ENCODE measurements at places on chromosomes 3 and 15.

GRCh38 chr15:56786966-56787365, 53.7 kb upstream of the ZNF280D start:
- no peak for DNase-seq

DNA sequence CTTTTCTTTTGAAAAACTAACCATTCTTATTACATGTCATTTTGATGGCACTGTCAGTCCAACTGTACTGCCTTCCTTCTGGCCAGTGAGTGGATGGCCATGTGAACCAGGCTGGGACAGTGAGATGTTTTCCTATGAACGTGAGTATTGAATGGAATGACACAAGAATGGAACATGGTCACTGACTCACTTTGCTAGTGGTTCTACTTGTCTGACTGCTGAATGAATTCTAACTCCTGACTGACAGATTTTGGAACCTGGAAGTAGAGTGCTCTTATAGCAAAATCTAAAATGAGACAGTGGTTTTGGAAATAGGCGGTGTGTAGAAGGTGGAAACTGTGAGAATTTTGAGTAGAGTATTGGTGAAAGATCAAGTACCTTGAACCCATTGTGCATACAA, 606.9 kb upstream of the KCNMB2 start:
- peak; percentile 19 for DNase-seq

- peak; percentile 63 for DNase-seq
Measured at GRCh38 chr15:87739081-87739480, 517.5 kb downstream of the NTRK3 start.

DNA sequence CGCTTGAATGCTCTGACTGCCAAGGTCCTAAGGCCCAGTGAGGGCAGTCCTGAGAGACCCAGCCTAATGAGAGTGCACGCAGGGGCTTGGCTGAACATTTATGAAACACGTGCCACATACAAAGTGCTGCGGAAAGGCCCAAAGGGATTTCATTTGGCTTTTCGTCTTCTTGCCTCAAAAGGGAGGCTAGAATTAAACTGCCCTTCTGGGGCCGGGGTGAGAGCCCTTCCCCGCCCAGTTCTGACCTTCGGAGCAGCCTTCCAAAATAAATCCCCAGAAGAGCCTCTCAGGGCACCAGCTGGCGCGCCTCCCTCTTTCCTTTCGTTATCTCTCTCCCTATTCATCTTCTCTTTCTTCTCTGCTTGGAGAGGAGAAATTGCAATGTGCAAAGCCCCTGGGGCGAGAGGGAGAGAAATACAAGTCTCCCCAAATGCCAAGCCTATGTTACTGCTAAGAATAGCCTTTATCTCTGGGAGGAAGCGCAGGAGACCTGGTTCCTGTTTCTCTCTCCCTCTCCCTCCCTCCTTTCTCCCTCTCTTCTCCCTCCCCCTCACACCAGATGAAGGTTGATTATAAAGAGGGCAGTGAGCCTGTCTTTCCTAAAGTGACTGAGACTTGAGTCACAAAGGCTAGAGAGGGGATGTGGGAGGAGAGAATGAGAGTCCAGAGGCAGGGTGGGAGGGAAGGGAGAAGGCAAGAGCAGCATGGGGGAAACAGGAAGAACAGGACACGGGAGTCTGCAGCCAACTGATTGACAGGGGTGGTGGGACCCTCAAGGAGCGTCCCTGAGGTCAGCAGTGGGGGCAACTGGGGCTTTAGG, 36.7 kb upstream of the NDUFB4 start:
- peak; percentile 85 for DNase-seq

DNA sequence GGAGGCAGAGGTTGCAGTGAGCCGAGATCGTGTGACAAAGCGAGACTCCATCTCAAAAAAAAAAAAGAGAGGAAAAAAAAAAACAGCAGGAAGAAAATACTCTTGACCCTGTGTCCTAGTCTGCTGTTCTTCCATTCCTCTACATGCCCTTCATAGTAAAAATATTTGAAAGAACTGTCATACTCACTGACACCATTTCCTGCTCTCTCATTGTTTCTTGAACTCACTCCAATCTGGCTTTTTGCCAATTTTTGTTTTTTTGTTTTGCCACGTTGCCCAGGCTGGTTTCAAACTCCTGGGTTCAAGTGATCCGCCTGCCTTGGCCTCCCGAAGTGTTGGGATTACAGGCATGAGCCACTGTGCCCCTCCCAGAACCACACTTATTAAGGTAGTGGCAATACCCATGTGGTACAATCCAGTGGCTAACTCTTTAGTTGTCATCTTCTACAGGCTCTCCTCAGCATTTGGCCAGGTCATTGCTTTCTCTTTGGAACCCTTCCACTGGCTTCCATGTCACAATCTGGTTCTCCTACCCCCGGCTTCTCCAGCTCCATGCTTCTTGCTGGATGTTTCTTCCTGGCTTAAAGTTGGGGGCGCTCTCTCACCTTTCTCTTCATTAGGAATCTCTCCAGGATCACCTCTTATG, 238.2 kb upstream of the C2CD4B start:
- DNase-seq: peak; percentile 81

- no peak for DNase-seq
Measured at GRCh38 chr3:138093721-138094120, 21.7 kb downstream of the DZIP1L start.

DNA sequence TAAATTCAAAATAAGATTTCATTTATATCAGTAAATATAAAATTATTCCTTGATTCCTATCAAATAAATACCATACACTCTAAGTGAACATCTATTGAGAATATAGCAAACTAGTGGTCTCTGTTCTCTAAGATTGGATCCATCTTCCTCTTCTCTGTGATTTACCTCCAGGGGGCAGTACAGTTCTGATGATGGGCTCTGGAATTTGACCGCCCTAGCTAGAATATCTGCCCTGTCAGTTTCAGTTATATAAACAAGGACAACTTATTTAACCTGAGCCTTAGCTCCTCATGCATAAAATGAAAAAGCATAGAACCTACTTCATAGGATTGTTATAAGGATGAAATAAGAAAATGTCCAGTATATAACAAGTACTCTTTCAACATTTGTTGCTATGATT, 171.1 kb upstream of the CCDC54 start:
- DNase-seq: peak; percentile 51

DNA sequence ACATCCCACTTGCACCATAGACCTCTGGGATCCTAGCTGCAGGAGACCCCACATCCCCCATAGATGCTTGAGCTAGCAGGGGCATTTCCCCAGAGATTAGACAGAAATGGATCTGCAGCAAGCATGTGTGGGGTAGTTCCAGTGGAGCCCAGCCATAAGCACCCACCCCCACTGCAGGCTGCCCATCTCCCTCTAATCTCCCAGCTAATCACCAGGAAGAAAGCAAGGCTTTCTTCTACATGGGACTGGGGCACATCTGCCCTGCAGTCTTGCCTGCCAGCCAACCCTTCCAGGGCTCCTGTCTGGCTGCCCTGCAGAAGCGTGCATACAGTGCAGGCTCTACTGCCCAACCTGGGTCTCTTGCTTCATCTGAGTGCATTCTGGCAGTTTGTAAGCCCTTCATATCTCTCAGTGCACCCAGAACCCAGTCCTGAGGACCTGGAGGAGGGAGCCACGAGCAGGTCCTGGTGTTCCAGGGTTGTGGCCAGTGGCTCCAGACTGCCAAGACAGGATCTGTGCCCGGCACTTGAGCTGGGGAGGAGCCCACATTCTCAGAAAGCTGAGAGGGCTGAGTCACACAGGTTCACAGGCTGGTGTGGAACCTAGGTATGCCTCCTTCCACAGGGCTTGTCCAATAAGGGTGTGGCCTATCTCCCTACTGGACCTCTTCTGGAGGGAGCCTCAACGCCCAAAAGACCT, 49.9 kb upstream of the IGSF11 start:
- no peak for DNase-seq

DNA sequence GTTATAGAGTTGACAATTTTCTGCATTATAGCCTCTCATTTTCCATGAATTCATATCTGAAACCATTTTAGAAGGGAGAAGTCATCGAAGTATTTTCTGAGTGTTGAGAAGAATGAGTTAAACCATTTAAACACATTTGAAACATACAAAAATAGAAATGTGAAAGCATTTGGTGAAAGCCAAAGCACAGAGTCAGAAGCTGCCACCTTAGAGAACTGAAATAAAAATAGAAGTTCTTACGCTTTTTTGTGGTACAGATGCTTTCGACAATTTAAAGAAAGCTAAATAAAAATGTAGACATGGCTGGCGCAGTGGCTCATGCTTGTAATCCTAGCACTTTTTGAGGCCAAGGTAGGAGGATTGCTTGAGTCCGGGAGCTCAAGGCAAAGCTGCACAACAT, 9.0 kb downstream of the FANCD2OS start:
- no peak for DNase-seq

GRCh38 chr3:121531269-121531668, 14.5 kb downstream of the POLQ start:
- no peak for DNase-seq

- no peak for DNase-seq
Measured at GRCh38 chr15:77568014-77568972, 64.4 kb downstream of the LINGO1 start.

GRCh38 chr15:57248074-57248473, 128.2 kb upstream of the CGNL1 start:
- no peak for DNase-seq

- DNase-seq: peak; percentile 32
Measured at GRCh38 chr15:43748376-43748775, 2.1 kb downstream of the PDIA3 start.

DNA sequence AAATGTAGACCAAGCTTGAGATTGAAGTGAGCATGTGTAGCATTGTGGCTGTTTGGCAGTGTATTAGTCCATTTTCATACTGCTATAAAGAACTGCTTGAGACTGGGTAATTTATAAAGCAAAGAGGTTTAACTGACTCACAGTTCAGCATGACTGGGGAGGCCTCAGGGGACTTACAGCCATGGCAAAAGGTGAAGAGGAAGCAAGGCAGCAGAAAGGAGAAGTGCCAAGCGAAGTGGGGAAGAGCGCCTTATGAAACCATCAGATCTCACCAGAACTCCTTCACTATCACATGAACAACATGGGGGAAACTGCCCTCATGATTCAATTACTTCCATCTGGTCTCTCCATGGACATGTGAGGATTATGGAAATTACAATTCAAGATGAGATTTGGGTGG, 8.6 kb upstream of the CERS3 start:
- DNase-seq: no peak

GRCh38 chr15:100234158-100235029, 107.4 kb downstream of the ADAMTS17 start:
- DNase-seq: peak; percentile 3

GRCh38 chr3:129940086-129940485, 34.4 kb upstream of the TRH start:
- DNase-seq: no peak

DNA sequence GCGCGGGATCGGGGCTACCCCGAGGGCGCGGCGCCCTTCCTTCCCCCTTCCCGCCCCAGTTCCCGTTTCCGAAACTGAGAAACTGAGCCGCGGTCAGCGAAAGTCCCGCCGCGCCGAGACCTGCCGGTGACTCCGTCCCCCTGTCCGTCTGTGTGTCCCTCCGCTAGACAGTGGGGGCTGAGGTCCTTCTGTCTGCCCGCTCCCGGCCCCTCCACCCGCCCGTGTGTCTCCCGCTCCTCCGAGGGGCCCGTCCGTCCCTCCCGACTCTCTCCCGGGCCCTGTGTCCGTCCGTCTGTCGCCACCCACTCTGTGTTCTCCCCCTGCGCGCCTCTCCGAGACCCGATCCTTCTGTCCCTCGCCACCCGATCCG, 426 bp downstream of the PRKCD start:
- no peak for DNase-seq

- DNase-seq: no peak
Measured at GRCh38 chr3:108125550-108126071, 34.8 kb upstream of the CD47 start.

GRCh38 chr15:39565851-39566250, 15.0 kb upstream of the THBS1 start:
- peak; percentile 28 for DNase-seq

DNA sequence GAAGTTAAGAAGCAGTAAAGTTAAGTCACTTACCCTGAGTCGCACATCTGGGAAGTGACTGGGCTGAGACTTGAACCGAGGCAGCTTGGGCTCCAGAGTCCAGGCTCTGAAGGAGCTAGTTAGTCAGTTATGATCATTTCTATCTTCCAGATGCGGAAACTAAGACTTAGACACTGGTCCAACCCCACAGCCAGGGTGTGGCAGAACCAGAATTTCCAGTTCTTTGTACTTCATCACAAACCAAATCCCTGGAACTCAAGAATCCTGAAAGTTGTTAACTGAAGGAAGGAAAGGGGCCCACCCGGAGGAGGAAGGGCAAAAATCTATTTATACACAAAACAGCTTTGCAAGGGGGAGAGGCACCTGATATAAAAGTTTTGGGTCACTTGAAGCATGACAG, 389.9 kb downstream of the SHQ1 start:
- DNase-seq: no peak

- DNase-seq: no peak
Measured at GRCh38 chr15:94470492-94470891, 239.1 kb downstream of the MCTP2 start.

- DNase-seq: peak; percentile 21
Measured at GRCh38 chr3:130894130-130894985, 474 bp downstream of the ATP2C1 start.

DNA sequence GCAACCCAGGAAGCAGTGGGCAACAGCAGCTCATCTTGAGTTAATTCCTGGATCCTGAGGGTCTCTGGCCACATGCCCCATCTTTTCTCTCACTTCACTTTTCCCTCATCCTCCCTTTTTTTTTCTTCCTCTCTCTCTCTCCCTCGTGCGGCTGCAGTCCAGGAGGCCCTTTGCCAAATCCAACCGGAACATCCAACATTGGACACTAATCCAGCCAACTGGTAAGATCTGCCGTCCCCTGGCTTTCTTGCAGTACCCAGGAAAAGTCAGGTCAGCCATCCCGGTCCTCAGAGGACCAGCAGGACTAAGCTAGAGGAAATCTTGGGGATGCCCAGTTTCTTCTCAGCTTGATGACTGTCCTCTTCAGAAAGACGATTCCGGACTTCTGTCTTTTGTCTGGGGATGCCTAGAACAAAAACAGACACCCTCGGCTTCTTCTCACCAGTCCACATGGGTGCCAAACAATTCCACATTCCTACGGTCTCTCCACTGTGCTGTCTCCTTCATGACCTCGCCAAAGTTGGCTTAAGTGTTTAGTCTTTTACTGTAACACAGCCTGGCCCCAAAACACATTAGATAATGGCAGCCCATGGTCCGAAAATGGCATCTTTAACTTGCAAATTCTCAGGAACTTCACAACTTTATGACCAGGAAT, 115.6 kb downstream of the GSK3B start:
- DNase-seq: no peak

DNA sequence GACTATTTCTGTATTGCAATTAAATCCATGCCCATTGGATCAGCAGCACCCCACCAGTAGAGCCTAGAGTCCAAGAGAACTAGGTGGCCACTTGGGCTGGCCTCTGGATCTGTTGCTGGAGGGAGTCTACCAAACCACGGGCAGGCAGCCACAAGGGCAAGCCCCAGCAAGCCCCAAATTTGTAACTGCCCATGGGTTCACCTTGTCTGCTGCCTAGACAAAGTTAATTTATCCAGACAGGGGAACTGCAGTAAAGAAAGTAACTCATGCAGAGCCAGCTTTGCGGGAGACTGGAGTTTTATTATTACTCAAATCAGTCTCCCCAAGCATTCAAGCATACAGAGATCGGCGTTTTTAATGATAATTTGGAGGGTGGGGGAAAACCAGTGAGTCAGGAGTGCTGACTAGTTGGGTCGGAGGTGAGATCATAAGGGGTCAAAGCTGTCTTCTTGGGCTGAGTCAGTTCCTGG, 74.0 kb upstream of the TERB2 start:
- DNase-seq: no peak
